NCI-H524 treated with DMSO at 0.1 percent for 48 hours (cell line): ENCODE measurements at places on chromosomes 1 and 21.

DNA sequence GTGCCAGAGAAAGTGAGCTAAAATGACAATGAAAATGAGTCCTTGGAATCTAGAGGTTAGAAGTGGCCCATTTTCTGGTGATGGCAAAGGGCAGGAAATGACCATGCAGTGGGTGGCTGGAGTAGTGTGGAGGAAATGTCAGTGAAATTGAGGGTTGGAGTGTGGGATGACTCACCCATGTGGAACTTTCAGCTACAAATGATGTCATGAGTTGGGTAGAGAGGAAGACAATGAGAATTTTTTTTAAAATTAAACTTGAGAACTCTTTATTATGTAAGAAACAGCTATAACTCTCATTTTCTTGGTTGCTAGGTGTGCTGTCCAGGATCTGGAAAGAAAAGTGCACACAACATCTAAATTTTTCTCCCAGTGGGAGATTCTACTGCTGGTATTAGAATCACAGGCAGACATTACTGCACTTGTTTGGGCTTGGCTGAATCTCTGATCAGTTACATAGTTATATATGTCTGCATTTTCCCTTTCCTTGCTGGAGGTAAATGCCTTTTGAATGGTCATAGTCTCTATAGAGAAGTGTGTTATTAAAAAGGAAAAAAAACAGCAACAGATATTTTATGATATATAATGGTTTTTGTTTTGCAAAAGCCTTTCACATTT is 56.8 kb upstream of the GNG12 start:
- no peak for DNase-seq

DNA sequence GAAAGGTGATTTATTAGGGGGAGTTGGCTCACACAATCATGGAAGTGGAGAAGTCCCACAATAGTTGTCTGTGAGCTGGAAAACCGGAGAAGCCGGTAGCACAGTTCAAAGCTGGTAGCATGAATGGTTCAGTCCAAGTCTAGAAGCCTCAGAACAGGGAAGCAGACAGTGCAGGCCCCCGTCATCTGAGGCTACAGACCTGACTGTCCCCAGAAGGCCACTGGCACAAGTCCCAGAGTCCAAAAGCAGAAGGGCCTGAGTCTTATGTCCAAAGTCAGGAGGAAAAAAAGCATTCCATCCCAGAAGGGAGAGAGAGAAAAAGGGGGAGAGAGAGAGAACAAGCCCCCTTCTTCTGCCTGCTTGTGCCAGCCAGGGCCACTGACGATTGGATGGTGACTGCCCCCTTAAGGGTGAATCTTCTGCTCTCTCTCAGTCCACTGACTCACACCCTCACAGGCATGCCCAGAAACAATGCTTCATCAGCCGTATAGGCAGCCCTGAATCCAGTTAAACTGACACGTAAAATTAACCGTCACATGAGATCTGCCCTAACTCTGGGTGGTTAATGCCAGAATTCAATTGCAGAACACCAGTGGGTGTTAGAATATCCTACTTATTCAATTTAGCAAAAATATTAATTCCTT is 49.3 kb upstream of the POU2F1 start:
- DNase-seq: no peak

- no peak for DNase-seq
These were observed 73.8 kb downstream of the APP start for GRCh38 chr21:26096494-26097371.

GRCh38 chr1:147475488-147475887 is 65.8 kb upstream of the BCL9 start:
- DNase-seq: no peak
